ELF-1 (cell line): ENCODE measurements at places on chromosomes 4 and X.

GRCh38 chr4:118711052-118711451 is 25.9 kb downstream of the METTL14 start:
- no peak for DNase-seq

- peak; percentile 17 for DNase-seq
Measured at GRCh38 chr4:114599903-114600552, 1.4 kb downstream of the UGT8 start.

DNA sequence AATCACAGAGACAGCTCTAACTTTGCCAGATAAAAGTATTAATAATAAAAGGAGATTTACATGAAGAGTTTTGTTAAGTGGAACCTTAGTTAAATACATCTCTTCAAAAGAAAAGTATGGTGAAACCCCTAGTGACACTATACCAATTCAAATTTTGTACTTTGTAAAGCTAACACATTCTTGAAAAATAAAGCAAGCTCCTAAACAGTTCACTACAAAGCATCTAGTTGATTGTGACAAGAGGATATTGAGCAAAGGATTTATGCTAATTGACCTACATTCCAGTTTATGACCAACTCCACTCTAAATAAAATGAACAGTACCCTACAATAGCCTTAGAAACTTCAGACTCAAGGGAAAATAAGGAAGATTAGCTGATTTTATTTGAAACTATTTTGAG is 69.4 kb upstream of the WDR17 start:
- no peak for DNase-seq

DNA sequence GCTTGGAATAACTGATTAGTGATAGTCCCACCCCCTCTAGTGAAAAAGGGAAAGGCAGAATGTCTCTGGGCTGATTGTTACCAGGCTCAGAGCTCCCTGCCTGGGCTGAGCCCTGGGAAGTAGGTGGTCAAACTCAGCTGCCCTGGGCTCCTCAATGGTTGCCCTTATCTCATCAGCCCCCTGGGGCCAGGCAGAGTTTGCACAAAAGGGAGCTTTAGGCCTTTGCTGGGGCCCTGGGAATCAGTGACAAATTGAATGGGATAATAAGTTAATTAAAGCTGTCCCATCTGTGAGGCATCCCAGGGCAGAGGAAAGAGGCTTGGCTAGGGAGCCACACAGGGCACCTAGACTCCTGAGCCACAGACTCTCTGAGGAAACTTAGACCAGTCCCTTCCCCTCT is 89.0 kb downstream of the EFNB1 start:
- DNase-seq, result peak; percentile 73

- DNase-seq, result no peak
Measured at GRCh38 chr4:35541146-35541887, 703.0 kb downstream of the ARAP2 start.

- no peak for DNase-seq
Measured at GRCh38 chr4:73440653-73441052, 4.6 kb downstream of the AFP start.

- no peak for DNase-seq
Measured at GRCh38 chrX:42093756-42094155, 170.4 kb upstream of the CASK start.

- DNase-seq, result no peak
Measured at GRCh38 chr4:3833326-3833989, 67.3 kb downstream of the ADRA2C start.

GRCh38 chr4:73685052-73685451 is 55.3 kb upstream of the CXCL8 start:
- no peak for DNase-seq

GRCh38 chrX:102558607-102559006 is 40.7 kb upstream of the ARMCX5 start:
- no peak for DNase-seq

- no peak for DNase-seq
Measured at GRCh38 chr4:146073517-146073916, 102.0 kb upstream of the LSM6 start.

DNA sequence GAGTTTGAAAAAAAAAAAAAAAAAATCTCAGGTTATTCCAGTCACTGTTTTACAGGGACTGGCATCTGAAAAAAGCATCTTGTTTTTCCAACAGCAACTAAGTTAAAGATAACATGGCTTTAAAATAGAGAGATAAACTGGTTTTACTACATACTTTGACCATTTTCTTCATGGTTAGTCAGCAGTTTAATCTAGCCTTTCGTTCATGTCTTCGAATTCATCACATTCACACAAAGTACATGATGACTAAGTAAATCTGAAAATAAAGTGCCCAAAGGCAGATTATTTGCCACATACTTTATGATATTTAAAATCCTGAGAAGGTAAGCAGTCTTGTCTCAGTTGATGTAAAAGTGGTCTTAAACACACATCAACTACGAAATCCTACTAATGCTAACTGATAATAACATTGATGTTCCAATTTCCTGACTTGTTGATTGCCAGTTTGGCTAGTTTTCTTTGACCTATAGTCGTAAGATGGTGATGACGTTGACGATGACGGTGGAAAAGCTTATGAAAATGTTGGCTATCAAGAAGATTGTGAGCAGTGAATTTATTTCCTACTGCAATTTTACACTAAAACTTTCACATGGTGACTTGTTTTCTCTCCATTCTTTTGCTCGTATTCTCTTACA is 540.5 kb upstream of the BOD1L1 start:
- no peak for DNase-seq

DNA sequence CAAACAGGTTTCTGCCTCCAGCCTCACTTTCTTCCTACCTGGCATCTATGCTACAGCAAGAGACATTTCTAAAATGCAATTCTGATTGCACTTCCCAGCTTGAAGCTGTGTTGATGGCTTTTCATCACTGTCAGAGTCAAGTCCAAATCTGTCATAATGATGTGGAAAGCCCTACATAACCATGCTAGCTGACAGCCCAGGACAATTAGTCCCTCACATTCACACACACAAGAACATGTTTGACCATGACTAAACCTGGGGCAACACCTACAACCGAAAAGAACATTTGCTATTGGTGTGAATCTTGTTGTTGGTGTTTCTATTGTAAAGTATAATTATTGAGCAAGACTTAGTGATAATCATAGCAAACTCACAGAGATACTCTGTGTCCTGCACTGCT is 58.2 kb downstream of the PPM1K start:
- no peak for DNase-seq

GRCh38 chr4:81389720-81390119 is 82.0 kb downstream of the RASGEF1B start:
- DNase-seq, result no peak

GRCh38 chr4:44446801-44447562 is 1.6 kb downstream of the KCTD8 start:
- peak; percentile 15 for DNase-seq

DNA sequence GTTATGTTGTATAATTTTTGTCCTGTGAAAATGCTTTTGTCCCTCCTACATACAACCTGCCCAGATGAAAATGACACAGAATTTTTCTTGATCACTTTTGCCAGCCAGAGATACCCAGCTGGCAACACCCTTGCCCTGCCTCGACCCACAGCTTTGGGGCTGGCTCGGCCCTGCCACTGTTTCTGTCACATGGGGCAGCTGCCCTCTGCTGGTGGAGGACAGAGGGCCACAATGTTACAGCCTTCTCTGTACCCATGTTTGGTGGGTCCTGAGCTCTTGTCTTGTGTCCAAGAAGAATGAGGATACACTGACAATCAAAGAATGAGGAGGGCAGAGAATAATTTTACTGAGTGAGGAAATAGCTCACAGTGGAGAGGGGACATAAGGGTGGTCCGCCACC is 31.1 kb downstream of the BMP15 start:
- DNase-seq, result no peak

GRCh38 chr4:61571761-61572559 is 371.8 kb downstream of the ADGRL3 start:
- DNase-seq, result no peak

DNA sequence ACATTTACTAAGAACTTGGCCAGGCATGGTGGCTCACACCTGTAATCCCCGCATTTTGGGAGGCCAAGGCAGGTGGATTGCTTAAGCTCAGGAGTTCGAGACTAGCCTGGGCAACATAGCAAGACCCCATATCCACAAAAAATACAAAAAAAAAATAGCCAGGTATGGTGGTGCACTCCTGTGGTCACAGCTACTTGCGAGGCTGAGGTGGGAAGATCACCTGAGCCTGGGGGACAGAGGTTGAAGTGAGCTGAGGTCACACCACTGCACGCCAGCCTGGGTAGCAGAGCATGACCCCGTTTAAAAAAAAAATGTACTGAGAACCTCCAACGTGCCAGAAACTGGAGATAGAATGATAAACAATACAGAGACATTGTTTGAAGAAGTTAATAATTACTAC is 8.0 kb downstream of the OPRPN start:
- DNase-seq, result no peak

DNA sequence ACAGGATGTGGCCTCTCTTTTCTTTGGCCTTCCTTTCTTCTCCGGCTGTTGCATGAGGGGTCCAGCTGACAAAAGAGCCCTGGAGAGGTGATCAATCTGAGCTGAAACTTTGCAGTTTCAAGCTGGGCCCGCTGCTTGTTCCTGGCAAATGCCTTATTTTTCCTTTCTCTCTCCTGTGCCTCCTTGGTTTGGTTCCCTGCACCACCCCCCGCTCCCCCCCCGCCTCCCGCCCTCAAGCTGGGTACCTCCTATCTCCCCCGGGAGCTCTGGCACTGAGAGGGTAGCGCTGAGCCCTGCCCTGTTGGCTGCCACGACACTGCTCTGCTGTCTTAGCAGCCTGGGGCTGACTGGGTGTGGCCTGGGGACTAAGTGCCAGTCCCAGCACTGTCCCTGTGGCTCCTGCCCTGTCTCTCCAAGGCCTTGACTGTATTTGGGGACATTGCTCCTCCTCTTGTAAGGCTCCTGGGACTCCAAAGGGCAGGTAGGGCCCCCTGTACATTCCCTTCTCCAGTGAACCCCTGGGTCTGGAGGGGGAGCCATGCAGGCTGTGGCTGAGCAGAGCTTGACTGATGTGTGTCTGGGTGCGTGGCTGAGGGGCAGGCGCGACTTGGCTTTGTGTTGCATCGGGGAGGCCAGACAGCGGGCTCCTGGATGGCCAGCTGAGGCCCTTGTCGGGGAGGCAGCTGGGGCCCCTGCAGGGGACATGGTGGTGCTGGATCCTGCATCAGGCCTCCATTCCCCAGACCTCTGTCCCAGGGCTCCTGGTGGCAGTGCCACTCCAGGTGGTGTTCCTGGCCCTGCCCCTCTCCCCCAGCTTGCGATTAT is 1.1 kb downstream of the PLXNA3 start:
- no peak for DNase-seq

DNA sequence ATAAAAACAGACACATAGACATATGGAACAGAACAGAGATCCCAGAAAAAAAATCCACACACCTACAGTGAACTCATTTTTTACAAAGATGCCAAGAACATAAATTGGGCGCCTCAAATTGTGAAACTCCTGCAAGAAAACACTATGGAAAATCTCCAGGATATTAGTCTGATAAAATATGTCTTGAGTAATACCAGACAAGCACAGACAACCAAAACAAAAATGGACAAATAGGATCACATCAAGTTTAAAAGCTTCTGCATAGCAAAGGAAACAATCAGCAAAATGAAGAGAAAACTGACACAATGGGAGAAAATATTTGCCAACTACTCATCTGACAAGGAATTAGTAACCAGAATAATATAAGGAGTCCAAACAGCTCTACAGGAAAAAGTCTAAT is 337.3 kb upstream of the DIPK2B start:
- DNase-seq, result no peak

GRCh38 chr4:4658052-4658451 is 116.2 kb upstream of the STX18 start:
- no peak for DNase-seq

DNA sequence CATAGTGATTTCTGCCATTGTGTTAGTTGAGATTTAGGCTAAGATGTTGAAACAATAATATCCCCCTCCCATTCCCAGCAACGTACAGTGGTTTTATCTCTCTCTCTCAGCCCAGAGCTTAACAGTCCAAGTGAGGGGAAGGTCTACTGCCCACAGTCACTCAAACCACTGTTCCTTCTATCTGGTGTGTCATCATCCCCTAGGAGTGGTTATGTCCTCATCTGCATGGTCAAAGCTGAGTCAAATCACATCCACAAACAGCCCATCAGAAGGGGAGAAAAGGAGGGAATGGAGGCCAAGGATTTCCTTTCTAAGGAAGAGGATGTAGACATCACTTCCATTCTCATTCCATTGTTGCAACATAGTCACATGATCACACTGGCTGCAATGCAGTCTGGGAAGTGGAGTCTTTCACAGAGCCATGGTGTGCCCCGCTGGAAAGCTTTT is 42.8 kb upstream of the CHRNA9 start:
- no peak for DNase-seq

- DNase-seq, result no peak
Measured at GRCh38 chr4:156685308-156685707, 286.3 kb downstream of the PDGFC start.

GRCh38 chrX:80876877-80877276 is 67.2 kb upstream of the BRWD3 start:
- DNase-seq, result no peak

- no peak for DNase-seq
Measured at GRCh38 chrX:124529786-124530185, 183.4 kb downstream of the SH2D1A start.

- DNase-seq, result no peak
Measured at GRCh38 chr4:32798471-32799159, 2078.4 kb downstream of the PCDH7 start.

GRCh38 chrX:67723580-67724351 is 179.9 kb downstream of the AR start:
- no peak for DNase-seq

DNA sequence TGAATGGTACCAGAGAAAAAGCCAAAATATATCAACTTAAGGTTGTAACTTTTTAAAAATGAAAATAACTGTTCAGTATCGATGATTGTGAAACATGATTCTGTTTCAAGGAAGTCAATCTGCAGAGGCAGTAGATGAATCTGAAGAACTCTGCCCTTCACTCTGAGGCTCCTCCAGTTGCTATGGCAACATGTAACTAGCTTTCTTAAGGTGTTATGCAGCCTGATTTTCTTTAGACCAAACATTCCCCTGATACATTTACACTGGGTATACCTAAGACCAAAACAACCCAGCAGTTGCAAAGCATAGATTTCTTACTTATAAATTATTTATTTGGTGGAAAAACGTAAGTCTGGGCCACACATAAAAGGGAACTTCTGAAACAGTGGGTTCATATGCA is 133.6 kb upstream of the RASGEF1B start:
- DNase-seq, result peak; percentile 6

GRCh38 chrX:15298201-15298600 is 17.2 kb downstream of the ASB11 start:
- DNase-seq, result no peak

- DNase-seq, result no peak
Measured at GRCh38 chrX:25600776-25601175, 537.4 kb upstream of the MAGEB18 start.

- DNase-seq, result no peak
Measured at GRCh38 chr4:145773581-145774234, 93.8 kb downstream of the C4orf51 start.

GRCh38 chr4:77819843-77820648 is 878 bp upstream of the CNOT6L start:
- peak; percentile 91 for DNase-seq

- DNase-seq, result no peak
Measured at GRCh38 chr4:85701861-85702321, 226.9 kb downstream of the ARHGAP24 start.

DNA sequence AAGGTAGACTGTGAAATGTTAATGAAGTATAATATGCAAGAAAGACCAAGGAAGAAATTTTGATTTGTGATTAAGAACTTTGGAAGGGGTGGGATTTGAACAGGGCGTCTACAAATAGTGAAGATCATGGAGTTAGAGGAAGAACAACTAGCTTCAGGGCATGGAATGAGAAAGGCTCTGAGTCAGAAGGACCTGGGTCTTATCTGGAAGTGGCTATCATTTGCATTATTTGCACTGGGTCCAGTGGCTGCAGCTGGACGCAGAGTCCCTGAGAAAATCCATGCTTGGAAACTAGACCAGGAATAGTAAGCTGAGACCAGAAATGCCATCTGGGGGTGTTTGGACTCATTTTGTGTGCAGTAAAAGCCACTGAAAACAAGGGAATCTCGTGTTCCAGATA is 4.3 kb upstream of the LIMCH1 start:
- peak; percentile 32 for DNase-seq
